Activated T-cell treated with anti-CD3 and anti-CD28 coated beads, Interleukin-2, amount 50 U/mL, for 72 hours (primary cell): ENCODE measurements at places on chromosomes 13 and 19.
A peak's percentile ranks its signal among the peaks of the same experiment; 100 is the strongest.

- DNase-seq, result no peak
Measured at GRCh38 chr13:36526897-36527296, 94.6 kb downstream of the CCNA1 start.

GRCh38 chr13:25179011-25179410, 6.9 kb upstream of the AMER2 start:
- DNase-seq, result no peak

- no peak for DNase-seq
Measured at GRCh38 chr19:6241056-6241455, 38.7 kb downstream of the MLLT1 start.

- no peak for DNase-seq
Measured at GRCh38 chr13:112114391-112114790, 47.4 kb downstream of the SOX1 start.

GRCh38 chr13:48163061-48163460, 68.2 kb upstream of the MED4 start:
- no peak for DNase-seq

GRCh38 chr13:27359199-27359821, 65.1 kb upstream of the GTF3A start:
- peak; percentile 64 for DNase-seq

DNA sequence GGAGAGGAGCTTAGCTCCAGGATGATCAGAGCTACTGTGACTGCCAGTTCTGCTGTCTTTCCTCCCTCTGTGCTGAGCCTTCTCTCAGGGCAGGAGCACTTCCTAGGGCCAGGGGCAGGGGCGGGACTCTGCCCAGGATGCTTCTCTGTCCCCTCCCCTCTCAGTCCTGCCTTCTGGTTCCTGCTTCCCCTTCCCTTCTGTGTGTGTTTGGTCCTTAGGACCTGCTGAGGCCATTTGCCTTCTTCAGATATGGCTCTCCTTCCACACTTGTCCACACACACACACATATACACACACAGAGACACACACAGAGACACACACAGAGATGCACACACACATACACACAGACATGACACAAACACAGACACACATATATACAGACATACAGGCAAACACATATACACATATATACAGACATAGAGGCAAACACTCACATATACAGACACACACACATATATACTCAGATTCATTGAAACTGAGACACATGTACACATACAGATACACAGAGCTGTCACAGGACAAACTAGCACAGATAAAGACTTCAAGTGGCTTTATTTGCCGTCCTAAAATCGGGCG, 22.0 kb upstream of the CD177 start:
- DNase-seq, result no peak

DNA sequence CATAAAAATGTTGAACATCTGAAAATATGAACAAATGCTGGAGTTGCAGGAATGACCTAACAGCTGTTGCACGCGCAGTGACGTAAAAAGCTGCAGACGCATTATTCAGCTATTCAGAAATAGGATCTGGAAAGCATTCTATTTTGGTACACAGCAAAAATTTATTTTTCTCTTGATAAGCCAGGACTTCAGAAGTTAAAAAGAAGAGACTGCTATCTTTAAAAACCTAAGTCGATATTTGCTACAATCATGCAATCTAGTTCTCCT, 36.9 kb upstream of the STARD13 start:
- no peak for DNase-seq

- DNase-seq, result no peak
Measured at GRCh38 chr13:83386609-83387008, 495.7 kb downstream of the SLITRK1 start.

DNA sequence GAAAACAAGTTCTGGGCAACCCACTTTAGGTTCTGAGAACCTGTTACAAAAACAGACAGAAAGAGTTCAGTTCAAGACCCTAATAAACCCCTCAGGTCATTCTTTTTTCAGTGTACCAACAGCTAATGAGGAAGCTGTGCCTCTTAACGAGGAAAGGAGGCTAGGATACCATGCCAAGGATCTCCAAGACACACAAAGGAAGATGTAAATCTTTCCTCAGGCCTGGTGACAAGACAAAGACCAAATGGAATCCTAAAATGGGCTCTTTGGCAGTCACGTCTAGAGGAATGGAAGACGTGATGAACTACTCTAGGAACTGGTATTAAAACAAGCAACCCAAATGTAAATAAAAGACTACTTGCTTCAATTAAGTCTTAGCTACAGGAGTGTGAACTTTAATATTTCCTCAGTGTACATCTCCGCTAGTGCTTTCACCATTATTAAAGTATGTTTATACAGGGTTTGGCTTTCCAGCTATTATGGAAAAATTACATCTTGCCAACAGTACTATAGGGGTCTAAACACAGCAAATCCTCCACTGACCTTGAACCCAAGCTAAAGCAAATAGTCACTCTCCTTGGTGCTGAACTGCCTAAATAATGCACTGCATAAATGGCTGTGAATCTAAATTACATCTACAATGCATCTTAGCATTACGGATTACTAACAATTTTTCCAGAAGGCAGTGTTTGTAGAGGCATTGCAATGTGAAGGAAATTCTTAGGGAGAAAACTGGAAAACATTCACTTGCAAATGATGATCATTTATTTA, 42.3 kb downstream of the ENOX1 start:
- no peak for DNase-seq

GRCh38 chr13:50167224-50167947, 152.1 kb downstream of the KCNRG start:
- DNase-seq, result peak; percentile 8

- no peak for DNase-seq
Measured at GRCh38 chr13:25262261-25262660, 25.0 kb downstream of the MTMR6 start.

DNA sequence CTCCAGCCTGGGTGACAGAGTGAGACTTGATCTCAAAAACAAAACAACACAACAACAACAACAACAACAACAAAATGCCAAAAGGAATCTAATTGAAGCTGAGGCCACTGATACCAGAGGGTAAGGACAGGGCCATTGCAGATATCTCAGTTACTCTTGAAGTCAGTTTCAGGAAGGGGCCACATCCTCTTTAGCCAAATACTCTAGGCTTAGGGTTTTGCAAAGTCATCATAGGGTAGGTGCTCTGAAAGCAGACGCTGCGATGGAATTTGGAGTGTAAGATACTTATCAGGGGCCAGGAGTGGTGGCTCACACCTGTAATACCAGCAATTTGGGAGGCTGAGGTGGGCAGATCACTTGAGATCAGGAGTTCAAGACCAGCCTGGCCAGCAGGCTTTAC, 46.6 kb upstream of the UBAC2 start:
- DNase-seq, result no peak
